Stimulated activated CD4-positive, alpha-beta T cell treated with anti-CD3 and anti-CD28 coated beads, Interleukin-1b, Interleukin-23, amount 100 ng/mL, for 24 hours (primary cell): ENCODE measurements at places on chromosomes 7 and 10.

DNA sequence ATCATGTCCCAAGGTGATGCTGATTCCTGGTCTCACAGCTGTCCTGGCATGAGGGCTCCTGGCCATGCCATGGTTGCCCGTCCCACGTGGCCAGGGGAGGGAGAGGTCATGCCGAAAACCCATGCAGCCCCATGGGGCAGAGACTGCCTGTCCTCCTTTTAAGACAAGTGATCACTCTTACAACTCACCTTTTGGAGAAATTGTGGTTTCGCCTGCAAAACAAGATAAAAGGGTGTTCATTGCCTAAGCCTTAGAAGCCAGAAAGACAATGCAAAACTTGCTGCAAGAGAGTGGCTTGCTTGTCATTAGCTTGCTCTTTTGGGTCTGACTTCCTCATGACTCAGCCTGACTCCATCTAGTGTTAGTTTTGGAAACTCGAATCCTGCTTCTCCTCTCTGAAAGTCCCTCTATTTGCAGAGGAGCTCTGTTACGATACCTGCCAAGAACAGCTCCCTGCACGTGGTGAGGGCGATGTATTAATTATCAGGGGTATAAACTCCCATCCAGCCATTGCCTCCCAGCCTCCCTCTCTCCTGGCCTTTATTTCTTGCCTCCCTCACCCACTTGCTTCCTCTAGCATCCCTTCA lies 26.7 kb downstream of the TMEM273 start:
- DNase-seq = no peak

GRCh38 chr10:33556103-33556502 lies 221.6 kb upstream of the NRP1 start:
- no peak for DNase-seq

- DNase-seq = no peak
These were observed 44.1 kb downstream of the VSTM4 start for GRCh38 chr10:49071160-49071761.

GRCh38 chr7:132377015-132377414 lies 199.3 kb downstream of the PLXNA4 start:
- DNase-seq = no peak

DNA sequence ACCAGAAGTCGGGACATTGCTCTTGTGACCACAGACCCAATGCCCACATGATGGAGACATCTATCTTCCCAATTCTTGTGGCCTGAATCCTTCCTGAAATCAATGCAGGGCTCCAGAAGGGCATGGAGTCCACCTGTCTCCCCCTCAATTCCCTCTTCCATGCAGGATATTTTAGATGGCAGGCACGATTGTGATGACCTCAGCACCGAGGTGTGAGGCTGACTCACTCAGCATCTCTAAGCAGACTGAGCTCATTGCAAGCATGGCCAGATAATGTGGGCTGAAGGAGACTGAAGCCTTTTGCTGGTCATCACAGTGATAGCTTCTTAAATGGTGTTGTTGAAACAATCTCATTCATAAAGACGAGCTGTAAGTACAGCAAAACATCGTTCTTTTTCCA lies 374.9 kb upstream of the PODXL start:
- DNase-seq = no peak

DNA sequence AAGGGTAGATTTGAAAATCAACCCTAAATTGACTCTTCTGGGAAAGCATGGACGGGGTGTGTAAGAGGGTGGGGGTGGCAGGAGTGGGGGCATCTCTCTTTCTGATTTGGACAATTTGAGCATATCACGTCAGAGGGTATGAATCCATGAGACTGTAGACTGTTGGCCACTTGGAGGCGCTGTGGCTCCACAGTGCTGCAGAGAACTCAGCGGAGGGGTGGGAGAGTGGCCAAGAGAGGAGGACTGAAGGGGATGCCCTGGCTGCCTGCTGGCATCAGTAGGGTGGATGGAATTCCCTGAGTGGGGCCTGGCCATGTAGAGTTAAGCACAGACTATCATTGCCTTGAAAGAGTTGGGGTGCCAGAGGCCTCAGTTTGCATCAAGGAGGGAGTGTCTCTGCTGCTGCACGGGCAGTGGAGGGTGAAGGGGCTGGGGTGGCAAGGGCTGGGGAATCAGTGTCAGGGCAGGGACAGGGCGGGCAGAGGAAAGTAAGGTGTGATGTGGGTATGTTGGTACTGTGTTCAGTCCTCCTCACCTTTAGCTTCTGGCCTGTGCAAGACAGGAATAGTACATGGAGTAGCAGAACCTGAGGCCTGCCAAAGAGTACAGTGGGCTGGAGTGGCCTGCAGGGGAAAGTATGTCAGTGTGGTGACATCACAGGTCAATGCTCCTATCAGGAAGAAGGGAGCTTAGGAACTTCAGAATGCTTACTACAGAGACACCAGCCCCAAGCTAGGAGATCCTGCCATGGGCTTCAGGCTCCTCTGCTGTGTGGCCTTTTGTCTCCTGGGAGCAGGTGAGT lies 133.5 kb upstream of the PRSS58 start:
- no peak for DNase-seq

DNA sequence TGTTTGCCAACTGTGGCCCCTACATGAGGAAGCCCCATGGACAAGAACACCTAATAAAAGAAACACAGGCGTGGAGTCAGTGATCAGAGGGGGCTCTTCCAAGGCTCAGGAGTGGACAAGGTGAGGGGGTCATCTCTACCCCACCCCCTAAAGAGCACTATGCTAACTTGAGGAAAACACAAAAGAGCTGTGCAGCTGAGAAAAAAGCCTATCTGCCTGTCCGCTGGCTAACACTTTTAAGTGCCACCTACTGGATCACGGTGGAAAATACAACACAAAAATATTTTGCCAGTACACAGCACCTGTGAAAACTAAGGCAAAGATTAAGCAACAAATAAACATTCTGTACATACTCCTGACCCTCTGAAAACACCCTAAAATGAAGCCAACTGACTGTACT lies 53.1 kb upstream of the COBL start:
- no peak for DNase-seq

DNA sequence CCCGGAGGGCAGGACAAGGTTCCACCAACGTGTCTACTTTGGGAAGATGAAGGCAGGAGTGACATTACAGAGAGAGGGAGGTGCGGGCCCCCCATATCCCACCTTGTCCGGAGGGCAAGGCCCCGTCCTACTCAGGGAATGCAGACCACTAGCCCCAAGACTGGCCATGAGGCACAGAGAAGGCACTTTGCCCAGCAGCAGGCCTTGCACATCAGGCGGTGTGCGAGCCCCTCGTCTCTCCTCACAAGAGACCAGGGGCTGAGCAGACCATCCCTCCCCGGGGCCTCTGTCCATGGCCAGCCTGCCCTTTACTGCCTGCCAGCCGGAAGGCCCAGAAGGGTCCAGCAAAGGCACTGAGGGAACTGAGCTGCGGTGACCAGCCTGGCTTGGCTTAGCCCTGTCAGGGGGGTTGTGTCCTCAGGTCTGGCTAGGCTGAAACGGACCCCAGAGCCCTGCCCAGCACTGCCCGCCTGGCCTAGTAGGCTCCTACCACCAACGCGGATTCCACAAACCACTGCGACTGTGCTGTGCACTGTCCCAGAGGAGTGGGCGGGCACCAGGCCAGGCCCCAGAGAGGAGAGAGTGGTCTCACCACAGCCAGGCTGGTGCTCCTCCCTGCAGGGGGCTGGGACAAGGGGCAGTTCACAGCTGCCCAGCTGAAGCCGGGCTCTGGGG lies 16.7 kb downstream of the CAMK2B start:
- DNase-seq = no peak
